ENCODE measurements at places on chromosomes 7 and 10.

DNA sequence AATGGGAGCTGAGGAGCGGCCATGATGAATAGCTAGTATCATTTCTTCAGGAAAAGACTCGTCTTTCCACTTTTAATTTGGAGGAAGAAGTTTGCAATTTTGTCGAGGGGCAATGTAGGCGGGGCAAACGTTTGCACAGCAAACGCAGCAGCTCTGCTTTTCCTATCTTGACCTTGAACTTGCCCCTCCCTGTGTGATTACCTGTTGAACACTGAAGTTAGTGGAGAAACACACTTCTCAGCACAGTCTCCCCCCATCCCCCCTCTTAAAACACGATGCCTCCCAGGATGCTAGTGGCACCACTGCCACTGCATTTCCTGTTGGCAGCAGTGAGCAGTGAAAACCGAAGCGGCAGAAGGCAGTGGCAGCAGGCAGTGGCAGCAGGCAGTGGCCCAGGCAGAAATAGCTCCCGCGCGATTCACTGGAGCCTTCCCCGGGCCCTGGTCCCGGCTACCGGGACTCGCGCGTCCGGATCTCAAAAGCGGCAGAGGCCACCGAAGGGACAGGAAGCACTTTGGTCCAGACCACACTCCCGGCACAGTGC, at the start of gene EPDR1:
TSS of gene EPDR1 (plus strand) at position 336 of the 544 bp plus-strand sequence. CDS start 300 bp downstream, outside the sequence.
- peak; percentile 83 for DNase-seq

- no peak for DNase-seq
Measured at GRCh38 chr7:22799633-22800032, 23.0 kb downstream of the TOMM7 start.

GRCh38 chr7:155497149-155497901, 39.4 kb downstream of the EN2 start:
- no peak for DNase-seq

DNA sequence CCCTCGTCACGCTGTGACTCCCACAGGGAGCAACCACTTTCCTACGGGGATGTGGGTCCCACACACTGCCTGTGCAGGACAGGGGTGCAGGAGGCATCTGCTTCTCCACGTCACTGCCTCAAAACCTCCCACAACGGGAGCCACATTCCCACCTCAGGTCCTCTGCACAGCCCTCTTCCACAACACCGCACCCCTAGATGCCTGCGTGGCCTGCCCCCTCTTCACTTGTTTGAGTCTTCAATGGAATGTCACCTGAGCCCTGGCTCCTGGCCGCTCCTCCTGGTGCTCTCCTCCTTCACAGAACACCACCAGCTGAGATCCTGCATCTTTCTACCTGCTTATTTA, 73.6 kb downstream of the MAD1L1 start:
- no peak for DNase-seq

DNA sequence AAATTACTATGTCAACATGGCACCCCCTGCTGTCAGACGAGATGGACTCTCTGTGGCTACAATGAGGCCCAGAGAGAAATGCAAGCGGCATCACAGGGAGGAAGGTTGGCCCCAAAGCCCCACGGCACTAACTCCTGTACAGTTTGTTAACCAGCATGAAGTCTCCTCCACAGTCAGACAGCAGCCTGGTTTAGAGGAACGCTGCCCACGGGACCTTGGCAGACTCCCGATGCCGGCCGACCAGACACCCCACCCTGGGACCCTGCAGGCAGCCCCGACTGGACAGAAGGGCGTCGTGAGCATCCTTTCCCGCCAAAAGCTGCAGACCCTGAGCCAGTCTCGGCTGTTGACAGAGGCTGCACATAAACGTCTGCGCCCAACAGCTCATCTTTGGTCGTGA, 158.8 kb downstream of the DIP2C start:
- DNase-seq = no peak

DNA sequence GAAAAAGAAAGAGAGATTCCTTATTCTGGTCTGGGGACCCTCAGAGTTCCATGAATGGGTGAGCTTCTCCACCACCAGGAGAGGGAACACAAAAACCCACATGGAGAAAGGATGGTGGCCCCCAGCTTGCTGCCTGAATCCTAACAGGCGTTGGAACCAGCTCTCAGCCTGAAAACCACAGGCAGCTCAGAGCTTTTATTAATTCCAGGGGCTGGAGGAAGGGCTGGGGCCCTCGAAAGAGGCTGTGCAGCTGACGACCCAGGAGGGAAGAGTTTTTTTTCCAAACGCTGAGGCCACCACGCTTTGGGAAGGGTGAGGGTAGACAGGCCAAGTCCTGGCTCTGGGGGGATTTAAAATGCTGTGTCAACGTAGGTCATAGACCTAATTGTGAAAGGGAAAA, 10.8 kb upstream of the ELN start:
- DNase-seq = no peak

DNA sequence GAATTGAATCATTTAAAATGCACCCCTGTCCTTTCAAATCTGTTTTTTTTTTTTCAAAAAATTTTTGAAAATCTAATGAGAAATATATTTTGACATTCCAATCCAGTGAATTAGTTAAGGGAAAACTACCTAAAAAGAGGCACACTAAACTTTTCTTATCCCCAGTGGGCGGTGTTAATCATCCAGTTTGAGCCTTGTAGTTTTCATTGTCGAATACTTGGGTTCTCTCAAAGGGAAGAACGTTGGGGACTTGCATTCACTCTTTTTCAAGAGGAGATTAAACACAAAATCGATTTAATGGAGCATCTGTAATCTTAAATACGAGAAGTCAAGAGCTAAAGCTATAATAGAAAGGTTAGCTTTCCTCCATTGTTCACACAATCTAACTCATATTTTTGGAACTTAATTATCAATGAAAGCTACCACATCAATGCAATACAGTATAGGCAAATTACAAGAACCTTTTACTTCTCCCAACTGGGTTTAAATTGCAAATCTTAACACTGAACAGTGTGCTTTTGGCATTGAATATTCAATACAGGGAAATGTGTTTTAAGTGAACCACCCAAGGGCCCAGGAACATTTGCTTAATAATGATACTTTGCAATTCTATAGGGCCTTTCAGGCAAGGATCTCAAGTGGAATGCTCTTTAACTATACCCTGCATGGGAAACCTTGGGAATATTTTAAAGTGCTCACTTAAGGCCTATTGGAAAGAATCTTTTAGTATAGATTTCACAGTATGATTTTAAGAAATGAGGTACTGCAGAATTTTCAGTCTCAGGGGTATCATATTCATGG, 13.1 kb upstream of the SP8 start:
- peak; percentile 39 for DNase-seq

DNA sequence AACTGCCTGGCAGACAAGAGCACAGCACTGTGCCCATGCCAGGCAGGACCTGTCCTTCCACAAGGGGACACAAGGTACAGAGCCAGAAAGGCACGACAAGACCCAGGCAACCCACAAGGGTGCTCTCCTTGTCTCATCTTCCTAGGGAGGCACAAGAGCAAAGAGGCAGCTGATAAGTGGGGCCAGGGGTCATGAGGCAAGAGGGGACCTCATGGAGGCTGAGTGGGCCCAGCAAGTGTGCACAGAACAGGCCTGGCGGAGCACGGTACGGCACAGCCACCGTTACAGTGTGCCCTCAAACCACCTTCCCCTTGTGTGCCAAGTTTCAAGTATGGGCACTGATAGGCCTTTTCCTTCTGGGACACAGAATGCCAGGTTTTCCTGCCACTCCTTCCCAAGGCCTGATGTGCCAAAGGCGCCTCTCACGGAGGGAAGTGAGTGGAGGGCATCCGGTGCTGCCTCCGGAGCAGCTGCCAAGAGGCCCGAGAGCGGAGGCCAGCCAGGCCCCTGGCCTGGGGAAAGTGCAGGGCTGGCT, 75.6 kb downstream of the FAM53B start:
- DNase-seq = no peak

- DNase-seq = peak; percentile 62
Measured at GRCh38 chr7:132577206-132578049, 1.2 kb upstream of the PLXNA4 start.

GRCh38 chr10:112768121-112768520, 181.9 kb upstream of the TCF7L2 start:
- no peak for DNase-seq

DNA sequence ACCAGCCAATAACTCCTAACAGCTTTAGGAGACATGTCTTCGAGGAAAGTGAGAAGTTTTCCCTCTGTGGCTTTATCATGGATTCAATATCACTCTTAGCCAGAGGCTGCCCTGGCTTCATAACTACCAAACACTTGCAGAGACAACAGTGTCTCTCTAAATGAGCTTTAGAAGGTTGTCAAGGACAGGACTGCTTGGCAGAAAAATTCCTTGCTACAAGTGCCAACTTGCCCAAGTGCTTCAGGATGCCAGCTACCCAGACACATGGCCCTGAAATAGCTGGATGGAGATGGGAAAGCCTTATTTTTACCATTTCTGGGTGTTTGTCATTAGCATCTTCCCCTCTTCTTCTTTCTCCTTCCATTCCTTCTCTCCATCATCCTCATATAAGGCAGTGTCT, 137.1 kb upstream of the MDFIC start:
- no peak for DNase-seq

- no peak for DNase-seq
Measured at GRCh38 chr7:139635526-139636302, 112.2 kb downstream of the CLEC2L start.

DNA sequence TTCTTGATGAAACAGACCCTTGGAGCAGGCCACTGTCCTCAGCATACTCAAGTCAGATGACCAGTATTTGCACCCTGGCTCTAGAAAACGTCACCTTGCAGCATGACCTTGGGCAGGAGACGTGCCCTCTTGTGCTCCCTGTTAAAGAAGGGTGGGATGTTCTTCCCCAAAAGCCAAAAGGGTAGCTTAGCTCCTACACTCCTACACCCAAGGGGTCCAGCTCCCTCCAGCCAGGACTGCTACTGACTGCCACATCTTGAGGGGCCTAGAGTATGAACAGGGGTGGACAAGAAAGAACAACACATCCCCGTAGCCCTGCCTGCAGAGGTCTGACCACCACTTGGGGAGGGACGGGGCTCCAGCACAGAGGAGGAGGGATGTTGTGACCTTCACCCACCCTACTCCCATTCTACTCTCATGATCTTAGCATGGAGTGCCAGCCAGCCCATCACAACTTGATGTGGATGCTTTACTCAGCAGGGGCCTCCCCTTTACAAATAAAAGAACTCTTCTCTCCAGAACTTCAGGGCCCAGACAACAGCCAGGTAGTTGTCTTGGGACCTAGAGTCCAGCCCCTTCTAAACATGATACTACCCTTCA, 165.3 kb upstream of the ZMIZ1 start:
- no peak for DNase-seq

GRCh38 chr7:20343941-20344340, 13.2 kb downstream of the ITGB8 start:
- no peak for DNase-seq

DNA sequence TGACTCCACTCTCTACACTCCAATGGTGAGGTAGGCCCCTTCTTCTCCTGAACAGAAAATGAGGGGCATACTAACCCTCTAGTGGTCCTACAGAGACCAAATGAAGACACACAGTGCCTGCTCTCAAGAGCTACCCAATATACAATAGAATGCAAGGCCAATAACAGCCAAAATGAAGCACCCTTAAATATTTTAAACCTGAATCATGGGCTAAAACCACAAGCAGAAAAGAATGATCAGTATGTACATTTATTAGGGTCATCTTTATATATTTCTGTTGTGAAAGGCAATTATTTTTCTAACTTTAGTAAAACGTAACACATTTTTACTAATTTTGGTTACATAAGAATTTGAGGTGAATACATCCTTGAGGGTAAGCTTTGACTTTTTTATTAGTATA, 49.9 kb upstream of the COL1A2 start:
- DNase-seq = no peak

- DNase-seq = peak; percentile 91
Measured at GRCh38 chr7:124765401-124766352, at the start of gene GPR37. Gene GPR37 (minus strand): TSS chr7:124765792. CDS start chr7:124764976, 816 bp downstream.

DNA sequence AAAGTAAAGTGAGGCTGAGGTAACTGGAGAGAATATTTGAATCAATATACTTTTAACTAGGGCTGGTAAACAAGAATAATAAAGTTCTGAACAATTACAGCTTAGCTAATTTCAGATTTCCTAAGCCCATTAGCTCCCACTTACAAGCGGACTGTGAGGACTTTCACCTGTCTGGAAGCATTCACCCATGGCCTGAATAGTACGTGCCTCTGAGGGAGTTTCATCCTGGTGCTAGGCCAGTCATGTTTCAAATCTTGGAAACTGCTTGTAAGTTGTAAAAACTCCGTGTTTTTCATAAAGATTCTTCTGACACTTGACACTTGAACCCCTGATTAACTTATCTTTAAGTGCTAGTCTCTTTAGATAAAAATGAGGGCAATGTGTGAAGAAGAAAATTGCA, 975.2 kb upstream of the GHITM start:
- no peak for DNase-seq

- DNase-seq = no peak
Measured at GRCh38 chr10:57963546-57963945, 304.1 kb downstream of the IPMK start.

GRCh38 chr7:82264783-82265305, 178.7 kb downstream of the CACNA2D1 start:
- peak; percentile 43 for DNase-seq

DNA sequence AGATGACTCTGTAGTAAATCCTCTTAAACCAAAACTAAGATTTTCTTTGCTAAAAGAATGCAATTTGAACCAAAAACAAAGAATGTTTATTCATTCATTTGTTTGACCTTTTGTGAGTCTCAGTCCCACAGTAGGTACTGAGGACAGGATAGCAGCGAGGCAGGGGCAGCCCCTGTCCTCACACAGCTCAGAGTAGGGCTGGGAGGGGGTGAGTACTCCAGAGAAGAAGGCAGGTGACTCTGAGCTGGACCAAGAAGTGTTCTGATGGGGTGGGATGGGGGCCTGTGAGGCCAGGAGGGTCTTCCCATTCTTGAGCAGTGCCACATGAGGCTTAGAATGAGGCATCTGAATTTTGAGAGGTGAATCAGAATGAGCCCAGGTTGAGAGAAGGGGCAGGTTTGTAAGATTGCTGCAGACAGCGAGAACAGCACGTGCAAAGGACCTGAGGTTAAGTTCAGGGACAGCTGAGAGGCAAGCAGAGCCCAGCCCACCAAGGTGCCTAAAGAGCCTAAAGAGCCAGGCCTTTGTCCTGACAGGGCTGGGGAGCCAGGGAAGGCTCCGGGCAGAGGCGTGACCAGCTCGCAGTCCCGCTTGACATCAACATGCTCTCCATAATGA, 56.9 kb upstream of the CHST15 start:
- no peak for DNase-seq

All from NCI-H345 (cell line).